ENCODE measurements at places on chromosomes 1 and 21. TPM values are rescaled to one million over a fixed set of nuclear protein-coding genes. Genes with fewer than 3 reads are reported as not detected.

The AGO3 gene
- 10.1 TPM for total RNA-seq

The AGT gene
- total RNA-seq: 152 TPM

The ADAM30 gene
- total RNA-seq: not detected

The SPRR5 gene
- total RNA-seq: not detected

The RAB3B gene
- total RNA-seq: 0.04 TPM

The PDE9A gene
- total RNA-seq: 2.0 TPM

The HUNK gene
- total RNA-seq: 0.20 TPM

The ORC1 gene
- total RNA-seq: not detected

The JUN gene
- 199 TPM for total RNA-seq

The DIPK1A gene
- total RNA-seq: 5.9 TPM

The SLFNL1 gene
- total RNA-seq: 0.59 TPM

The WDR4 gene
- 1.7 TPM for total RNA-seq

The LDLRAD1 gene
- total RNA-seq: not detected

The ARV1 gene
- total RNA-seq: 19.6 TPM

The RORC gene
- total RNA-seq: 10.3 TPM

The RXRG gene
- 1.2 TPM for total RNA-seq

The FAM78B gene
- total RNA-seq: 1.8 TPM

The RNU1-4 gene
- total RNA-seq: not detected

The S100A7 gene
- total RNA-seq: not detected

The TGFBR3 gene
- 40.5 TPM for total RNA-seq

The CD55 gene
- 109 TPM for total RNA-seq

The FHL3 gene
- 16.0 TPM for total RNA-seq

The KAZN gene
- total RNA-seq: 3.9 TPM

The USH2A gene
- total RNA-seq: 5.6 TPM

The DONSON gene
- total RNA-seq: 3.5 TPM

The GPR3 gene
- total RNA-seq: 2.9 TPM

The HSPB7 gene
- 1,229 TPM for total RNA-seq

The VASH2 gene
- total RNA-seq: 0.47 TPM

Measured in right atrium auricular region (tissue), 2 donors.